Cortex of kidney (tissue), 1 donor: ENCODE measurements at places on chromosomes 6 and 20.

DNA sequence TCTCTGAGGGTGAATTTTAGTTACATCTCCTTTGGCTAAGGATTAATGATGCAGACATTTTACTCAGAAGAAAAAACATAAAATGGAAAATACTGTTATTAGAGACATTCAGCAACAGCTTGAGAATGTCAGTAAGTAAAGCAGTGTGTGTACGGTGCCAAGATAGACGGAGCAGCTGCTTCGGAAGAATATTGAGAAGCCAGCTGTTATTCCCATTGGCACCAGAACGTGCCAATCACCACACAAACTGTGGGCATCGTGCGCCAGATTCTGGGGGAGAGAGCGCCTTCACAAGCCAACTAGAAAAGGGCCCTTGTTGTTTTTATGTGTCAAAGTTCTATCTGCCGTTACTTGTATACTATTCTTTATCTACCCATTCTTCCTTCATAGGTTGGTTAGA lies 163.4 kb downstream of the MTFR2 start:
- no peak for DNase-seq

GRCh38 chr20:63312690-63313348 lies 19.8 kb downstream of the COL20A1 start:
- no peak for DNase-seq

DNA sequence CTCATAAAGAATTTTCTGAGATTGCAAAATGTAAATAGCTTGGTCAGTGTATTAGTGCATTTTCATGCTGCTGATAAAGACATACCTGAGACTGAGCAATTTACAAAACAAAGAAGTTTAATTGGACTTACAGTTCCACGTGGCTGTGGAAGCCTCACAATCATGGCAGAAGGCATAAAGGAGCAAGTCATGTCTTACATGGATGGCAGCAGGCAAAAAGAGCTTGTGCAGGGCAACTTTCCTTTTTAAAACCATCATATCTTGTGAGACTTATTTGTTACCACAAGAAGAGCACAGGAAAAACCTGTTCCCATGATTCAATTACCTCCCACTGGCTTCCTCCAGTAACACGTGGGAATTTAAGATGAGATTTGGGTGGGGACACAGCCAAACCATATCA lies 112.7 kb upstream of the HDDC2 start:
- no peak for DNase-seq

- no peak for DNase-seq
Observed at GRCh38 chr6:75418233-75418632, 75.4 kb downstream of the FILIP1 start.

DNA sequence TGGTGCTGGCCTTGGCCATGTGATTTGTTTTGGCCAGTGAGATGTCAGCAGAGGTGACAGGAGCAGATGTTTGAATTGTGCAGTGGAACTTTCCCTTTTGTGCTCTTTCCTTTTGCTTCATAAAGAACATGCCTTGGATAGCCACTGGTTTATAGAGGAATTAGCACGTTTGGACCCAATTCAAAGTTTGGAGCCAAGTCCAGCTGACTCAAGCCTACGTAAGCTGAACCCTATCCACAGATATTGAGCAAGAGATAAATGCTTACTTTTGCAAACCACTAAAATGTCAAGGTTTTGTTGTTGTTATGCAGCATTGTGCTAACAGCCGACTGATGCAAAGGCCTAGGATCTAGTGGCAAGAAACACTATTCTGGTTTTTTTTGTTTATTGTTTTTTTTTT lies 230.9 kb upstream of the CITED2 start:
- DNase-seq = no peak

DNA sequence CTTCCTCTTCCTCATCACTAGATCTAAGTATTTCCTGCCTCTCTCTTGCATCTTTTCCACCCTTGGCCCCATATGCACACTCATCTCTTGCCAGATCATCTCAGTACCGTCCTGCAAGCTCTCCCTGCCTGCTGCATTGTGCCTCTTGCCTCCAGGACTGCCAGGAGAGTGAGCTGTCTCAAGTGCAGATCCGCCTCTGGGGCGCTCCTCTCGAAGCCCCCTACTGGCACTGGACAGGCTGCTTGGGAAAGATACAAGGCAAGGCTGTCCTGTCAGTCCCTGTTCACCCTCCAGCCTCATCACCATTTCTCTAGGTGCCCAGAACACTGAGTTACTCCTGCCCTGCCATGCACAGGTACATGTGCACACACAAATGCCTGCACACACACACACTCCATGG lies 10.2 kb downstream of the SYNDIG1 start:
- DNase-seq = no peak
